Upper lobe of left lung (tissue), 6 donors: ENCODE measurements at places on chromosomes 2 and 18.

DNA sequence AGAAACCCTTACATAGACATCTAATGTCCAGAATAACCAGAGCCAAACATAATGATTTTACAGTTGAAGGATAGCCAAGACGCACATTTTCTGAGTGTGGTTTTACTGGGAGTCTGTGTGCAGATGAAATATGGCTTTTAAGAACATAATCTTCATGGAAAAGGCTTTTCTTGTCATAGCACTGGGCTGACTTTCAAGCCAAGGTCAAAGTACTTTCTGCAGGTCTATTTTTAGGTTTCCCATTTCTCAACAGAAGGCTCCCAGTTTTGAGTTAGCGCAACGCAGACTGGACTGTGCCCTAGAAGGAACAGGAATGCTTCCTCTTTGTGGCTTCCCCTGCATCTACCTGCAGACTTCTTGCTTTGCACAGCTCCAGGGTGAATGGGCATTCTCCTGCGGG lies 92.3 kb upstream of the UPP2 start:
- DNase-seq: no peak

DNA sequence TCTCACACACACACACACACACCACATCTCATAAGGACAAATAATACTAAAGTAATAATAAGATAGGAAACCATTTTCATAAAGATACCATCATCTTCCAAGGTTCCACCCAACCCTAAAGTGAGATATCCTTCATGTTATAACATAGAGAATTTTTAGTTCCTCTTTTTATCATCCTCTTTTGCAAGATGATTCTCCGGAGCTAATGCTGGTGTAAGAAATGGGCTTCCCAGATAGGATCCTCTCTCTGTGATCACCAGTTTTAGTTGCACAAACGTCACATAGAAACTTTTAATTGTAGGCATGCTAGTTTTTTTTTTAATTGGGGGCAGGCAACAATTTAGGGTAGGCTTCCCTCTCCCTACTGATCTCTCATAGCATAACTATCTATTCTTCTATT lies 49.6 kb downstream of the ARHGAP25 start:
- DNase-seq: no peak

GRCh38 chr2:85754313-85755095 lies 713 bp downstream of the ATOH8 start:
- DNase-seq: peak; percentile 92

DNA sequence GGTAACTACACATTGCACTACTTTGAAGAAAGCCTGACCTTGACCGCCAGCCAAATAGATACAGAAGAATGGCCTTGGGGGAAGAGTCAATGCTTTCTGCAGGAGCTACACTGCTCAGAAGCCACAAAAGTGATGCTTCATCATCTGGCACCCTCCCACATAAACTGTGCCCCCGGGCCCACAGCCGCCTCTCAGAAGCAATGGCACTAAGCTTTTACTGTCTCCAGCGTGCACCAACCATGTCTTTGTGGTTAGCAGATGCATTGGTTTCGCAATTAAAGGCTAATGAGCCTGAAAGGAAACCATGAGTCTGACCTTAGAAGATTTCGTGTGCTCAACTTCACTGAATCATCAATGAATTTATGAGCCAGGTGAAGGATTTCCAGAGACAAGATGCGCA lies 209.4 kb upstream of the TRIB2 start:
- DNase-seq: no peak

- no peak for DNase-seq
Observed at GRCh38 chr2:106581755-106582147, 94.6 kb downstream of the CD8B2 start.

- no peak for DNase-seq
Observed at GRCh38 chr2:28650266-28650584, 101.4 kb upstream of the PPP1CB start.

- no peak for DNase-seq
Observed at GRCh38 chr2:132969371-132969985, 299.5 kb upstream of the LYPD1 start.

- DNase-seq: no peak
Observed at GRCh38 chr18:3619222-3619621, 169.2 kb downstream of the TGIF1 start.

DNA sequence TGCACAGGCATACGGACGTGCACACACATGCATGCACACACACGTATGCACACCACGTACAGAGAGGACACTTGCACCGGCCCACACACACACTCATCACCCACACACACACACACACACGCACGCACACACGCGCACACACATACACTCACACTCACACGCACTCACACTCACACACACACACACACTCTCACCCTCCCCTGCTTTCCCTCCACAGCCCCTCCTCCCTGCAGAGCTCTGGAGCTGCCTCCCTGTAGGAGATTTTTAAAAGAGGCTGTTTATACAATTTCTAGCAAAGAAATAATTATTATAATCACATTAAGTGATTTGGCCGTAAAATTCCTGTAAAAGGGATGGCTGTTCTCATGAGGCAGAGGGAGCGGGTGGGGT lies 36.5 kb upstream of the SNED1 start:
- DNase-seq: no peak

GRCh38 chr2:209640358-209640757 lies 131.3 kb upstream of the UNC80 start:
- no peak for DNase-seq

- no peak for DNase-seq
Observed at GRCh38 chr2:235935773-235936172, 232.4 kb downstream of the GBX2 start.

DNA sequence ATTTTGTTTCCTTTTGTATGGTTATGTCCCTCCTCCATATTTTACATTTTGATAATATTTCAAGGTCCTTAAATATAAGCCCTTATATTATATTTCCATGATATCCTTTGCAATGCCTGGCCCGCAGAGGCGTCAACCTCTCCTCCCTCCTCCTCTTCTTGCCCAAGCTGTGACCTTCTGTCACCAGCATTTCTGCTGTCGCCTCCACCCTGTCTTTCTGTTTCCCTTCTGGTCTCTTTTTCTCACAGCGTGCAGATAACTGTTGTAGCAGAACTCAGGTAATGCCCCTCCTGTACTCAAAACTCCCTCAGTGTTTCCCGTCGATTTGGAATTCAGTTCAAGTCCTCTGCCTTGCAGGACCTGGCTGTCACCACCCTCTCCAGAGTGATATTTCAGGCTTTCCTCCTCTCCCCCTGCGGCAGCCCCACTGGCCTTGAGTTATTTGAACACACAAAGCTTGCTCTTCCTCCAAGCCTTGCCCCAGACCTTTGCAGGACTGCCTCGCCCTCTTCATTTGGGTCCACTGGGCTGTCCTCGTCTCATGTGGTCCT lies 709.3 kb downstream of the DCDC2C start:
- no peak for DNase-seq

GRCh38 chr18:45894818-45895217 lies 69.3 kb downstream of the SIGLEC15 start:
- DNase-seq: no peak

DNA sequence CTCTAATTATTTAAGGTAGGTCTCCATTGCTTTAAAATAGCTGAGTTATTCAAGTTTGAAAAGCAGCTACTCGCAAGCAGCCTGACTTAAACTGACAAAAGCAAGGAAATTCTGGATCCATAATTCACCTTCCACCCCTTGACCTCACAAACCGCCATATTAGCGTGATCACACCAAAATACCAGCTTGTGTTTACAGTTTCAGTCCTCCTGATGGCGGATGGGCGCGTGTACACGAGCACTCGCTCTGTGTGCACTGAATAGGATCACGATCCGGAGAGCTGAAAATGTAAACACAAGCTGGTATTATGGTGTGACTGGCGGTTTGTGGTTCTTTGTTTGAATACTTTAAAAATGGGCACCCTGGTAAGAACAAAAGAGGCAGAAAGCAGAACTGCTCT lies 42.4 kb upstream of the PSMD14 start:
- no peak for DNase-seq

DNA sequence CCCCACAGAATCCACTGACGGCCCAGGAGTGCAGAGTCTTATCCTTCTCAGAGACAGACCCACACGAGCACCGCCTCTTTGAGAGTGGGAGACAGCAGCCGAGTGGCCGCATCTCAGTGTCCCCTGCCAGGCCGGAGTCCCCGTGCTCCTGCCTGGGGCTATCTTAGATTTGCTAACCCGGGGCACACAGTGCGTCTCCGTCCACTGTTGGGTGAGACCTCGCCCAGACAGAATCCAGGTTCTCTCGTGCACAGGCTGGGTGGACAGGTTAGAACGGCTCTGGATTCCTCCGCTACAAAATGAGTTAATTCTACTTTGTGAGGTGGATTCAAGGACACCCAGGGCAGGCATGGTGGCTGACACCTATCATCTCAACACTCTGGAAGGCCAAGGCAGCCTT lies 88.3 kb downstream of the ZNF516 start:
- DNase-seq: no peak

DNA sequence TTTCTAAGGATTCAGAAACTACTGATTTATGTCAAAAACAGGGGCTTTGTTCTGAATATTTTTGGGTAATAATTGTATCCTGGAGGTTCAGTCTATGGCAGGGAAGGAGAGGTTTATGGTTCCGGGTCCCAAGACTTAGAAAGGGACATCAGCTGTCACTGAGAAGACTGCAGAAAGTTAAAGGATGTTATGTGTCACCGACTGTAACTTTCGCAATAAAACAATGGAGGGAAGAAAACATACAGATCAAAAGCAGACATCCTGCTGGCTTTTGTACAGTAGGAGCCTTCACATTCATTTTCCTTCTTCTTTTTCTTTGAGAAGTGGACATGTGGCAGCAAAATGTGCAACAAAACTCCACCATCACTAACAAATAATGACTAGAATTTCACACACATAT lies 900.7 kb upstream of the SOX11 start:
- no peak for DNase-seq

DNA sequence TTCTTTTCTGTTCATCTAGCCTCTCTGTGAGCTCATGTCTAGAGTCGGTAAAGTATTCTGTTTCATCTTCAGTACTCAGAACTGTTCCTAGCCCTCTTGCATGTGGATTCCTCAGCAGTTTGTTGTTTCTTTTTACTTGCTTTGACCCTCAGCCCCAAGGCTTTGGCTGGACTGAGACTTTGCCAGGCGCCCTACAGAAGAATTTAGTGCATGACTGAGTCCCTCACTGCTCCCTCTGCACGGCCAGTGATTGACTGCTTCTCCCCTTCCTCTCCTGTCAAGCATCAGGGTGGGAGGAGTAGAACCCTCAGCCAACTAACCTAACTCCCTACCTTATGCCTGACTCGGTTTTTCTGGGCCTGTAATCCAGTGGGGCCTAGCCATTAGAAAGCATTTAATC lies 109.8 kb downstream of the ESCO1 start:
- no peak for DNase-seq

GRCh38 chr2:168635065-168635577 lies 167.3 kb upstream of the NOSTRIN start:
- DNase-seq: peak; percentile 66

DNA sequence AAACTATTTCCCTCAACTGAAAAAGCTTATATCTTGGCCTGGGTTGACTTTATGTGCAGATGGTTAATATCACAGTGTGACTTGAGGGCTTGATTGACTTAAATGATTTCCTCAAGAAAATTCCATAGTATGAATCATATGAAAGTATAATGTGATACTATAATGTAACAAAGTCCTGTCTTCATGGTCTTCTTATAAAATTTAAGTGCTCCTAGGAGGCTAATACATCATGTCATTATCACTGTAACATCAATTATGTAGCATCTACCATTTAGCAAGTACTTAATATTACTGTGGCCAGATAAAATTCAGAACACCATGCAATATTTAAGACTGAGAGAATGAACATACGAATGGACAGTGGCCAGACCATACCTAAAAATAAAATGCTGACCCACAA lies 276.1 kb downstream of the RIT2 start:
- no peak for DNase-seq

DNA sequence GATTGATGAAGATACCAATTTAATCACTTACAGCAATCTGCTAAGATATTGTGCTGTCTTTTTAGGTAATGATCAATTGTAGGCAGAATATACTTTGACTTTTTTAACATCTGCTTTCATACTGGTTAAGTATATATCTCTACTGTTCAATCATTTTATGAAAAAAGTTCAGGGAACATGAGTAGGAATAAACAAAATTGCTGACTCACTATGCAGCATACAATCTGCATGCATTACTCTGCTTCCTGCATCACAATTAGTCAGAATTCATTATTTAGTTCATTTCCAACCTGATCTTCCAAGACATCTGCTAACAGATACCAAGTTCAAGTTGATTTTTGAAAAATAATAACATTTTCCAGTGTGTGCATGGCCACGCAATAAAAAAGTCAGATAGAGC lies 1430.4 kb upstream of the LRRTM1 start:
- DNase-seq: no peak

GRCh38 chr18:21257386-21257785 lies 15.4 kb downstream of the GREB1L start:
- no peak for DNase-seq

DNA sequence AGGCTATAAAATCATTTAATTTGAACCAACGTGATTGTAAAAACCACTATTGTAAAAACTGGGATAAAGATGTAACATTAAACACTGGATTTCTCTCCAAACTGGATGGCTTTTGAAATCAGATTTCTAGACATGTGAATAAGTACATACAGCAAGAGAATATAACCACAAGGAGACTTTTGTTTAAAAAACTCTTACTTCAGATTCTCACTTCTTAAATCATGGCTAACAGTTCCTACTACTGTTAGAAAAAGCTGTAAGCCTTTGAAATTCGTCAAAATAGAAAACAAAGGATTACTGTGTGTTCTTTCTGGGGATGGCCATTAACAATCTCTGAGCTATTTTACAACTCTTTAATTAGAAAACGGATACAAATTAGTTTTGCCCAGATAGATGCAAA lies 39.4 kb upstream of the SH3BP4 start:
- DNase-seq: no peak

DNA sequence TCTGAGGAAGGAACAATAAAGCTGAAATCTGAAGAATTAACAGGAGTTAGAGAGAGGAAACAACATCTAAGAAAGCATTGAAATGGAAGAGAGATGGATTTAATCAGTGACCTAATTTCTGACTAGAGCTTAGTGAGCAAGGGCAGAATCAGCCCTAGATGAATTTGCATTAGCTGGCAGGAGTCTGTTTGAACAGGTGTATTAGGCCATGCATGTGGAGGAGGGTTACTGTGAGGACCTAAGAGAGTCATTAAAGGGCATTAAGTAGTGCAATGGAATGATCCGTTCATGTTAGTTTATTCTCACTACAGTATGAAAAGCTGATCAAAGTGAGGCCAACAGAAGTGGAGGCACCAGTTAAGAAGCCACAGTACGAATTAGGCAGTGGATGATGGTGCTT lies 285.3 kb downstream of the GRB14 start:
- no peak for DNase-seq

DNA sequence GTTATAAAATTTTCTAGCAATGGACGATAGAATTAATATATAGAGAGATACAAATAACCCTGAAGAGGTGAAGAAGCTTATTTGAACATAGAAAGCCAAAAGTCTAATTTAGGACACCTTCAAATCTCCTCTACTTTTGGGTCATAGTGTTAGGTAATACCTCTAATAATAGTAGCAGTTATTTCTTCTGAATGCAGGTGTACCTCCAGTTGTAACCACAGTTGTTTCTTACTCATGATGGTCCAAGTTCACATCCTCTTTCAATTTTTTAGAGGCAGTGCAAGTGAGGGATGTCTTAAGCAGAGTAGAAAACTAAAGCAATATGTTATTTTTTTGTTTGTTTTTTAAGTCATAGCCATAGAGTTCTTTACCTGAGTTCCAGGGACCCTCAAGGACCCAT lies 429.5 kb downstream of the CCDC85A start:
- DNase-seq: no peak

- no peak for DNase-seq
Observed at GRCh38 chr2:228669690-228670089, 488.2 kb upstream of the SPHKAP start.

GRCh38 chr18:32048507-32049091 lies 30.0 kb downstream of the RNF125 start:
- no peak for DNase-seq

- DNase-seq: no peak
Observed at GRCh38 chr2:124649001-124649400, 623.9 kb downstream of the CNTNAP5 start.
